ENCODE measurements at places on chromosomes 2 and 18.

DNA sequence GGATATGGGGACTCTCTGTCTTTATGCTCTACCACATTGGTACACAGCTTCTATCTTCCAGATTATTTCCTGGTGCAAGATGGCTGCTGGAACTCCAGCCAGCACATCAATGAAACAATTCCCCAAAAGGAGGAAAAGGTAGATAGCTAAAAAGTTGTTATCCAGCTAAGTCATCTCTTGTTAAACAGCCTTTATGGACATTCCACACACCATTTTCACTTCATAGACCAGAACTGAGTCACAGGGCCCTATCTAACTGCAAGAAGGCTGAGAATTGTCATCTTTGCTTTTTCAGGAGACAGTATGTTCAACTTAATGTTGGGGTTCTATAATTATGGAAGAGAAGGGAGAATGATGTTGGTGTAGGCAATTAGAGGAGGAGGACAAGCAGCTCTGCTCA, 133.3 kb upstream of the NOSTRIN start:
- no peak for DNase-seq

DNA sequence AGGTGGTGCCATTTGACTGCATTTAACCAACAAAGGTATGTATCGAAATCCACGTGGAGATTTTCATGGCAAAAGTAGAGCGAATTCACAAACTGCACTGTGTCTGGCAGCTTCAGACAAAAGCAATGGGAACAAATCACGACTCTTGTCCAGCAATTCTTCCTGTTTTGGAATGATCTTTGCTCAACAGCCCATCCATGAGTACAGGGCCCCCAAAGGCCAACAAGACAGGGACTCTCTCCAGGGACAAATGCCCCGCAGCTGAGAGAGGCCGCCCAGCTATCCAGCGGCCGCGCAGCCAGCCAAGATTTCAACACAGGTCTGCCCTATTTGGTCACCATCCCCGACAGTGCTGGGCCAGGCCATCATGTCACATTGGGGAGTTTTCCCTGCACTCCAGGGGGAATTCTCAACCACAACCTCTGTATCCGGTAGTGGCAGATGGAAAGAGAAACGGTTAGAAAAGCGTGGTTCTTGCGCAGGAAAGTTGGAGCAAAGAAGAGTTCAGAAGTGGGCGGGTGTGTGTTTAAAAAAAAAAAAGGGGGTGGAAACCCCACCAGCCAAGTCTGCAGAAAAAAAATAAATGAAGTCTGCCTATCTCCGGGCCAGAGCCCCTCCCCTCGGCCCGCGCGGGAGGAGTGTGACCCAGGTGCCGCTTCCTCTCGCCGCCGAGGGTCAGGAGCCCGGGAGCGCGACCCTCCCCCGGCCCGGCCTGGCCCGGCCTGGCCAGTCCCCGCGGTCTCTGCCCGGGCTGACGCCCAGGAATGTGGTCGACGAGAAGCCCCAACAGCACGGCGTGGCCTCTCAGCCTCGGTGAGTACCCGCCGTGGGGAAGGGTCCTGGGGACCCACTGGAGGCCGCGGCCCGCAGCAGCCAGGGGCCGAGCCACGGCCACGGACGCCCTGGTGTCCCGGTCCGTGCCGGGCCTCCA, at the start of gene GYPC:
Gene GYPC, plus strand, starts transcription at position 659 of the 931 bp plus-strand sequence. Its CDS starts 106 bp downstream, at position 765.
- DNase-seq, result no peak

- no peak for DNase-seq
These were observed 269.2 kb upstream of the ZNF521 start for GRCh38 chr18:25621144-25621543.

- no peak for DNase-seq
These were observed 148.5 kb upstream of the DLX2 start for GRCh38 chr2:172251231-172251630.

DNA sequence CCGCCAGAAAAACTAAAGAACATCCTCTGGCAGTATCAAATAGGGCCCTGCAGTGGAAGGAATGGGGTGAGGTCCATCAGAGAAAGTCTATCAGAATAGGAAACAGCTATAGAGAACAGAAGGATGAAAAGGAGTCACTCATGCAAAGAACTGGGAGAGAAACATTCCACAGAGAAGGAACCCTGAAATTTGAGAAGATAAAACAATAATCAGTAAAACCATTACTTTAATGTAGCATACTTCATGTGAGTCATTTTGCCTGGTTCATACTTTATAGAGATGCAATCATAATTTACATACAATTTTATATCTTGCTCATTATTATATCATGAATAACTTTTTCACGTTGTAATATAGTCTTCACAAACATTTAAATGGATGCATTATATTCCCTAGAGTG, 402.2 kb downstream of the NCKAP5 start:
- no peak for DNase-seq

- no peak for DNase-seq
These were observed 42.6 kb upstream of the MTCL1 start for GRCh38 chr18:8662560-8663255.

GRCh38 chr2:63257473-63257872, 206.8 kb downstream of the OTX1 start:
- DNase-seq, result no peak

DNA sequence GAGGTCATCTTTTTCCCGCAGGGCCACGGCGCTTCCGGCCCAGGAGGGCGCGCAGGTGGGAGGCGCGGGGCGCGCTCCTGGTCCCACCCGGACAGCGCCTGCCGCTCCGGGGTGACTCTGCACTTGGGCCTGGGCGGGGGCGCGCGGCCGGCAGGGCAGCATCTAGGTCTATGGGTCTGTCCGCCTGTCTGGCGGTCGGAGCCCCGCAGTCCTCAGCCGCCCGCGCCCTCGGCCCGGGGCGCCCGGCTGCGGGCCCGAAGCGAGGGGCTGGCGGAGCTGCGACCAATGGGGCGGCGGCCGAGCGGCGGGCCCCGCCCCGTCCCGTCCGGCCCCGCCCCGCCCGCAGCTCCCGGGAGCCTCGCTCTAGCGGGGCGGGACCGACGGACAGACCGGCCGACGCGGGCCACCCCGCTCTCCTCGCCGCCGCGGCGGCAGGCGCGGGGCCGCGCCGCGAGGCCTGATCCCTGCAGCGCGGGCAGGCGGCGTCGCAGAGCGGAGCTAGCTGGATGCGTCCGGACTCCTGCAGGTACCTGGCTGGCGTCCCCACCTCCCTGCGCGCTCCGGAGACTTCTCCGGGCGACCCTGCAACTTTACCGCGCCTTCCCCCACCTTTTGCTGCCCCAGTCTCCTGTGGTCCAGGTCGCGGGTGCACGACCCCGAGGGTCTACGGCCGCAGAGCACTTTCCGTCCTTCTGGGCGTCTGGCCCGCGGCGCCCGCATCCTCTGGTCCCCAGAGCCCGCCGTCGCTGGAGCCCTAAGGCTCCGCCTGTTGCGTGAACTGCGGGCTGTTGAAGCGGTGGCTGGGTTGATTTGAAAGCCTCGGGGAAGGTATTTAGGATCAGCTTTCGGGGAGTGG, at the start of gene KCNS3:
Gene KCNS3, plus strand, starts transcription at position 387 of the 856 bp plus-strand sequence. CDS start 52,342 bp downstream, outside the sequence.
- DNase-seq, result no peak

DNA sequence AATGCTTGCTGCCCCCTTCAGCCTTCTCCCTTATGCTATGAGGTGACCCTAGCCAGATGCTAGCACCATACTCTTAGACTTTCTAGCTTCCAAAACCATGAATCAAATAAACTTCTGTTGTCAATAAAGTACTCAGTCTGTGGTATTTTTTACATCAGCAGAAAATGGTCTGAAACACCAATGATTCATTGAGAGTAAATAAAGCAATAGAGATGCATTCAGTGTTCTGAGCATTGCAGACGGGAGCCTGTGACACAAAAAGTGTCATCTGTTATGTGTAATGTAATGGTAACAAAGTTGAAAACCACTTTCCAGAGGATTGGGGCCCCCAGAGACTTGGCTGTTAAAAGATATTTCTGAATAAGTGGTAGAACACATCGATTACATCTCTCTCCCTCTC, 758.0 kb upstream of the NRXN1 start:
- no peak for DNase-seq

- no peak for DNase-seq
These were observed 645 bp downstream of the MIB1 start for GRCh38 chr18:21741312-21741561.
